Stimulated activated CD8-positive, alpha-beta memory T cell treated with anti-CD3 and anti-CD28 coated beads, Interleukin-4, amount 100 ng/mL, for 1 hour (primary cell): ENCODE measurements at places on chromosomes 2 and 18.

DNA sequence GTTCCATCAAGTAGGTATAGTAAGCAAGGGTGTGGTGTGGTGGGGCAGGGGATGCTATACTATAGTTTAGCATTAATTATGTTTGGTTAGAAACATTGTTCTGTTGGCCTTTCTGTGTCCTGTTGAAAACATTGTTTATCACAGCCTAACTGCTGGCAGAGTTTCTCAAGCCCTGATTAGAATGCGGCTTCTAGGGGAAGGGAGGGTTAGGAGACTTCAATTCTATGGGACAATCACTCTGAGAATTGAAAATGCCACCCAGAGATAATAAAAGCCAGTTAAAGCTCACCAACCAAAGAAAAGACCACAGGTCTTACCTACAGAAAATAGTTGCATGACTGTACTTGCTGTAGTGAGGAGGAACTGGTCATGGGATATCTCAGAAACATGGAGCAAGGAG is 19.9 kb upstream of the SMCHD1 start:
- no peak for DNase-seq

DNA sequence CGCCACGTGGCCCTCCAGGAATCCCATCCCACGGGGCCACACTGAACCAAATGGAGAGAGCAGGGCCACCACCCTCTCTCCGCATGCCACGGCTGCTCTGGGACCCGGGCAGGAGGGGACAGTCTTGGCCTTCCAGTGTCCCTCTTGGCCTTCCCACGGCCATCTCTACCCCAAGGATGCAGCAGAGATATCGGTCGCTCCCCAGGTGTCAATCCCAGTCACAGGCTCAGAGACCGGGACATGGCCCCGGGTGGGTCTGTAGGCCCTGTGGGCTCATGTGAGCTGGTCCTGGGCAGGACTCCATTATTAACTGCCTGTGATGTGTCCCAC is 15.3 kb downstream of the CAPN10 start:
- no peak for DNase-seq

DNA sequence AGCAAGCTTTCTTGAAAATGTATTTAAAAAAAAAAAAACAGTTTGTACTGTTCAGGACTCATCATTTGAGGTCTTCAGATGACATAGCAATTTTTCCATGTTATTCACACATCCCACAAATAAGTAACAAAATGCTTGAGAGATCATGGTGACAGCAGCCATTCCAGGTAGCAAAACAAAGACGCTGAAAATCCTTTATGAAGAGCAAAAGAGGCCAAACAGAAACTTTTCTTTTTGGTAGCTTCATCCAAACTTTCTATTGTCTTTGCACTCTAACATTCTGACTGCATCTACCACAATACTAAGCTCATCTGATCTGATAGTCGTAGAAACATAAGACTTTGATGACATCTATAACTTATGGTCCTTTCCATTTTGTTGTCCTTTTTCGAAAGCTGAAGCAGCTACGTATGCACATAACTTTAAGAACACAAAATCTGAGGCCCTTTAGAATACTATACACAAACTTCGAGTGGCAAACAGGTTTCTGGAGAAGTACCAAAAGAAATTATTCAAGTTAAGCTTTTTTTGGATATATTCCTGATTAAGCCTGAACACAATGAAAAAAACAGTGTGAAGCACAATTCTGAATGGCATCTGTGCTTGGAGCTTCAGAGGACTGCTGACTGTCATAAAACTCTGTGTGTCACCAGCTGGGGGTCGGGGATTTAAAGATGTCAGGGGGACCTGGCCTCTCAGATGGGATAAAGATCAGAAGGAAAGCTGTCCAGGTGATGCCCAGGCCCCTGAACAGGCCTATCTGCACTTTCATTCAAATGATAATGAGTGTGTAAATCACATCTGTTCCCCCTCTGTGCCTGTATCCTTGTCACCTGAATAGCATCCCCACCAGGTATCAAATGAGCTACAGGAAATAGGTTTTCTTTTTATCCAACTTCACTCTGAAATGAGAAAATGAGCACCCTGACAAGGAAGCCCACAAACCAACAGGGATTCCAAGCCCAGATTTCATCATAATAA is 75.8 kb downstream of the ZEB2 start:
- no peak for DNase-seq

GRCh38 chr2:181456660-181457120 is 496 bp upstream of the ITGA4 start:
- peak; percentile 44 for DNase-seq

DNA sequence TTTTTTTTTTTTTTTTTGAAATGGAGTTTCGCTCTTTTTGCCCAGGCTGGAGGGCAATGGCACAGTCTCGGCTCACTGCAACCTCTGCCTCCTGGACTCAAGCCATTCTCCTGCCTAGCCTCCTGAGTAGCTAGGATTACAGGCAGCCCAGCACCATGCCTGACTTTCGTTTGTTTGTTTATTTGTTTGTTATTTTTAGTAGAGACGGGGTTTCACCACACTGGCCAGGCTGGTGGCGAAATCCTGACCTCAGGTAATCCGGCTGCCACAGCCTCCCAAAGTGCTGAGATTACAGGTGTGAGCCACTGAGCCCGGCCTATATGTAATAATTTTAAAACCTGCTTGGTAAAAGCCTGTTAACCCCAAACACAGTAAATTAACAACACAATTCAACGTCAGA is 435.7 kb downstream of the LRRTM4 start:
- DNase-seq: no peak

DNA sequence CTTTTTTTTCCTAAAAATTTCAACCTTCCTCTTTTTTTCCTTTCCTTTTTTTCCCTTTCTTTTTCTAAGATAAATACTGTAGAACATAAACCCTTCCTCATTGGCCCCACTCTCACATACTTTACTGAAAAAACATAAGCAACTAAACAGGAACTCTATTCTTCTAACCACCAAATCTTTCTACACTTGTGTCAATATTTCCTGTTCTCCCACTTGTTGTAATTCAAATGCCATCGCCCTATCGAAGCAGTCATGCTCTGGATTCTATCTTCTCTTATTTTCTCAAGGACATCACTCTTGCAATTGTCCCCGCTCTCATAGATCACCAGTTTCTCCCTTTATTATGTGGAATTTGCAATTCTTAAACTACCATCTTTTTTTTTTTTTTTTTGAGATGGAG is 20.2 kb upstream of the SSB start:
- DNase-seq: no peak

DNA sequence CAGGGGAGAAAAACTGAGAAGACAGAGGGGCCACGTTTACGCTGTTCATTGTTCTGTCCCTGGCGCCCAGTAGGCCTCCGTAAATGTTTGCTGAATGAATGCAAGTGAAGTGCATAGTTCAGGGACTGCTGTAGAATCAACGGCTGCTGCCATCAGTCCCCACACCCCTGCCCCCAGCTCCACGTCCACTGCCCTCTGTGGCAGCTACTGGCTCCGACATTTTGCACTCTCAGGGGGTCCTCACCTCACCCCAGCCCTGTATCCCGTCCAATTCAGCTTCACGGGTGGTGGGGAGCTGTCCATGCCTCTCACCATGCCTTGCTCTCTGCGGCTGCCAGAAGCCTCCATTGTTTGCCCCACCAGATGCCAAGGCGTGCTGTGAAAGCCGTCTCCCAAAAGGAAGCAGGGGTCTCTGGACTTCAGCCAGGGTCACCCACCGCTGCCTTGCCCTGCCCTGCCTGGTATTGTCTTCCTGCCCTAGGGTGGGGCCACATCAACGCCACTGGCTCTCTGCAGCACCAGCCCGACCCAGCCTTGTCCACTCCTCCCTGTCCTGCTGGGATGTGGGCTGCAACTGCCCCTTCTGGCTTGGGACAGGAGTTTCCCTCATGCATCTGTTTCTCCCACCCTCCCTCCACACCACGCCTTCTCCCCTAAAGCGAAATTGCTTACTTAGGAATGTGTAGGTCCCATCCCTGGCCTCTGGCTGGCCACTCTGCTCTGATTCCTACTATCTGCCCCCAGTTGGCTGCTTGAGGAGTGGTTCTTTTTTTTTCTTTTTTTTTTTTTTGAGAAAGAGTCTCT is 86.0 kb downstream of the RHOB start:
- no peak for DNase-seq
